ENCODE measurements at places on chromosomes 6 and 20.

- no peak for DNase-seq
Measured at GRCh38 chr6:23531666-23532065, 594.3 kb upstream of the NRSN1 start.

DNA sequence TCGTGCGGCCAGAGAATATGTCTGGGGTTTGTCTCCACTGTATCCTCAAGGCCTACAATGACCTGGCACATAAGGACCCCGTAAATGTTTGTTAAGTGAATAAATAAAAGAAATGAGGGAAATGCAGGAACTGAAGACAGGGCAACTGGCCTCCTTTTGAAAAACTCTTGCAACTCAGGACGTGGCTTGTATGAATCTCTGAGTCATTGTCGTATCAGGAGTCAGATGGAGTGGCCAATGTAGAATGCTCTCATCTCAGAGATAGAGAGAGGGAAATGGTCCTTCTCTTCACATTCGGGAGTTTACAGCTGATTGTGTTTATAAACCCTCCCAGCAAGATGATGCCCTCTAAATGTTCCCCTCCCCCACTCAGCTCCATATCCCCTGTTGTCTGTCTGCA lies 57.1 kb downstream of the UST start:
- no peak for DNase-seq

DNA sequence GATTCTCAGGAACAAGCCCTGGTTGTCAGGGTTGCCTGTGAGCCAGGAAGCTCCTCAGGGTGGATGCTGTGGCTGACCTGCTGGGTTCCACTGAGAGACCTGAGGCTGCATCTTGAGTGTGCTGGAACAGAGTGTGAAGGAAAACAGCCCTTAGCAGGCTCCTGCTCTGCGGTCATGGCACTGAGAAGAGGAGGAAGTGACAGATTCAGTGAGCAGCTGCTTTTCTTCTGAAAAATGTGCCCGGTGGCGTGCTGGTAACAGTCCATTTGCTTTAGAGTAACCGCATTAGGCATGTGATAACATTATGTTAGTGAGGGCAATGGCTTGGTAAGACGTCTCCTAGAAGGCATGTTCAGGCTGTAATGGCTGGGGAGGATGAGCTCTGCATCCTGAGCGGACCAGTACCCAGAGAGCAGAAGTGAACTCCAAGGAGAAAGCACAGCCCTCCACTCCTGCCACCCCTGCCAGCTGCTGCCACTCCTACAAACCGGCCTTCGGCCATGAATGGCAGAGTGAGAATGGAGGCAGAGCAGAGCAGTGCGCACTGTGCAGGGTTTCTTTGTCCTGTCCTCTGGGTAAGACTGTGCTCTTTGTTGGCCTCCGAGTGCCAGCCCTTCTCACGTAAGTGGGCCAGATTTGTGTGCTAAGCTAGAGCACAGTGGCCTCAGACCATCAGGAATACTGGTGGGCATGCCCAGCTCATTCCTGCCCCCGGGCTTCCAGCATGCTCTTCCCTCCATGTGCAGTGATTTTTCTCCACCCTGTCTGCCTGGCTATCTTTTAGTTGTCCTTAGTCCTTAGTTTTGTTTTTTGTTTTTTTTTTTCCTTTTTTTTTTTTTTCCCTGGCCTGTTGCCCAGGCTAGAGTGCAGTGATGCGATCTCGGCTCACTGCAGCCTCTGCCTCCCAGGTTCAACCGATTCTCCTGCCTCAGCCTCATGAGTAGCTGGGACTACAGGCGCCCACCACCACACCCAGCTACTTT lies 98.1 kb upstream of the VSTM2L start:
- DNase-seq, result no peak

- DNase-seq, result no peak
Measured at GRCh38 chr6:34633785-34634184, 62.8 kb downstream of the ILRUN start.

DNA sequence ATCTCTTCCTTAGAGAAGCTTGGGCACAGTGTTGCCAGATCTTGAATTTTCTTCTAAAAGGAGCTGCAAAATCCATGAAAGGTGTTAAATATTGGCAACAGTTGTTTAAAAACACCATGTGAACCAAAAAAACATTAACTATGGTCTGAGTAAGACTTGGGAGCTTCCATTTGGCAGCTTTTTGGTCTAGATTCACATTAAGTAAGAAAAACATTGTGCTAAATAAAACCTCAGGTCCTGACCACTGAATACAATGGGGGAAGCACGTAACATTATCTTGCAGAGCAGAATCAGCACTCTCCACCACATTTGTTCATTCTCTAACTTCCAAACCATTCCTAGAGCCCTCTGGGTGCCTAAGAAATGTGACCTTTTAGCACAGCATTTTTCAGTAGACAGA lies 437.6 kb upstream of the PLCB4 start:
- no peak for DNase-seq

GRCh38 chr6:40810171-40810570 lies 223.0 kb upstream of the LRFN2 start:
- no peak for DNase-seq

- no peak for DNase-seq
Measured at GRCh38 chr6:74752303-74752702, 453.6 kb downstream of the COL12A1 start.
